Activated naive CD8-positive, alpha-beta T cell treated with anti-CD3 and anti-CD28 coated beads, Interleukin-2, amount 50 U/mL, for 24 hours (primary cell): ENCODE measurements at places on chromosomes 3 and 15.

DNA sequence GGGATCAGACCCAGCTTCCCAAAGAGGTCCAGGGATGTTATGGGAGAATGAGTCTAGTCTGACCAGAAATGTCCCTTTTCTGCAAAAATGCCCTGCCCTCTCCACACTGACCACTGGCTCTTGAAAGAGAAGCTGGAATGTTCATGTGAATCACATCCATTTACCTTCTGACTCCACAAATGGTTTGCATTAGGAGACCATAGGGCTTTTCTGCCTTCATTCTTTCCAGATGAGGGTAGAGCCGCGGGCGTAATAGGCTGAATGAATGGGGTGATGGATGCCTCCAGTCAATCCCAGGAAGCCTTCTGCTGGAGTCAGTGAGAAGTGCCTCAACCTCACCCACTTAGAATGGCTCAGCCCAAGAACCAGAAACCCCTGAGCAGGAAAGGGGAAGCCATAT lies 47.2 kb upstream of the IREB2 start:
- DNase-seq, result no peak

GRCh38 chr3:72452745-72453144 lies 395.5 kb downstream of the SHQ1 start:
- DNase-seq, result no peak

DNA sequence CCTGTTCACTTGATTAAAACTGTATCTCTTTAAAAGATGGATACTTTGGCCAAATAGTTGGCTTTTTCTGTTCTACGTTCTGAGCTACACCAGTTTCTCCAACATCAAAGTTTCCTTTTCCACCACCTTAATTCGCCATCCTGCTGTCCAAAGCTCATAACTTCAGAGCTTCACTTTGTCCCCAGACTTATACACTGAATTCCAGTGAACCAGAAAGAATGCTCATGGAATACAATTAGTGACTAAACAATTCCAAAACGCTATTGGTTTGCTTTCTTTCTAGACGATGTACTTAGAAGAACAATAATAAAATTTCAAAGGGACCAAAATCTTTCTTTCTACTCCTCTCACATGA lies 23.2 kb downstream of the GPR15 start:
- DNase-seq, result no peak

- no peak for DNase-seq
Measured at GRCh38 chr3:11641683-11642430, 1.9 kb downstream of the VGLL4 start.

DNA sequence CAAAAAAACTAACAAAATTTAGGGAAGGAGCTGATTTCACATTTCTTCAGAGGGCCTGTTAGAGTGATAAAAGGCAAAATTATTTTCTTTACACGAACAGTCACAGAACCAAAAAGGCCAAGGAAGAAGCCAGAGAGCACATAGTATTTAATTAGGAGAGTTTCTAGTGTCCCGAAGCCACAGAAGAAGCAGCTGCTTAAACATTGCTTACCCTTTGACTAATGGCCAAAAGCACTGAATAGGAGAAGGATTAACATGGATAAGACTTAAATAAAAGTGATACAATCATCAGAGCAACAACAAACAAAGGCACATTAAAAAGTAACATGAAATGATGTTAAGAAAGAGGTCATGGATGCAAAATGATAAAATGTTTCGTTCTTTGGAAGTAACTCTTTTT lies 98.6 kb downstream of the CHL1 start:
- no peak for DNase-seq

DNA sequence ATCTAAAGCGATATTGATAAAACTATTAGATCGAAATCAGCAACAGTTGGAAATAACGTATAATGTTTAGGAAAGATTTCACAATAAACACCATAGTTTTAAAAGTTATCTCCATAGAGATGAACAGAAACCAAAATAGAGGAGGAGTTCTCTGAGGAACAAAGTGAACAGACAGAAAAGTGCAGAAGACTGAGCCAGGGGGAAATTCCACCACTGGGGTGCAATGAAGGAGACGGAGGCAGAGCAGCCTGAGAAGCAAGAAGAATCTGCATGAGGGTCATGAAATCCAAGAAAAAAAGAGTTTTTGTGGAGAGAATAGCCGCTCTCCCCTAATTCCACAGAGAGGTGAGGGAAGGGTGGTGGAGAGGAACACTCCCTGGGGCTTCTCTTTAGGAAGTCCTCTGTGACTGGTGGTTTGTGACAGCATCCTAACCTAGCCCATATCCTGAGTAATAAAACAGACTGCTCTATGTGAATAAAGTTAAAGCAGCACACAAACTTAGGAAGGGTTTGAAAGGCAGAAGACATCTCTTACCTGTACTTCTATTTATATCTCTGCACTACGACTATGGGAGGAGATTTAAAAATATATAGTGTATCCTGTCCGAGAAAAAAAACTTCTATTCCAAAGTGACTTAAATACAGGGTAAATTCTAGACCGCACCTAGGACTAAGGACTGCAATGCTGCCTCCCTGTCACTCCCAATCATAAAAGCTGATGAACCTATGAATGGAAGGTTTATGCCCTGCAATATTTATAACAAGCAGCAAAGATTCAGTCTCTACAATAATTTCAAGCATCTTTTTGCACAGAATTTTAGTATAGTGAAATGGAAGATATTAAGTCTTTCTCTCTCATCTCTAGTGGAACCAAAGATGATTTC lies 22.9 kb downstream of the ATP8B4 start:
- DNase-seq, result no peak

DNA sequence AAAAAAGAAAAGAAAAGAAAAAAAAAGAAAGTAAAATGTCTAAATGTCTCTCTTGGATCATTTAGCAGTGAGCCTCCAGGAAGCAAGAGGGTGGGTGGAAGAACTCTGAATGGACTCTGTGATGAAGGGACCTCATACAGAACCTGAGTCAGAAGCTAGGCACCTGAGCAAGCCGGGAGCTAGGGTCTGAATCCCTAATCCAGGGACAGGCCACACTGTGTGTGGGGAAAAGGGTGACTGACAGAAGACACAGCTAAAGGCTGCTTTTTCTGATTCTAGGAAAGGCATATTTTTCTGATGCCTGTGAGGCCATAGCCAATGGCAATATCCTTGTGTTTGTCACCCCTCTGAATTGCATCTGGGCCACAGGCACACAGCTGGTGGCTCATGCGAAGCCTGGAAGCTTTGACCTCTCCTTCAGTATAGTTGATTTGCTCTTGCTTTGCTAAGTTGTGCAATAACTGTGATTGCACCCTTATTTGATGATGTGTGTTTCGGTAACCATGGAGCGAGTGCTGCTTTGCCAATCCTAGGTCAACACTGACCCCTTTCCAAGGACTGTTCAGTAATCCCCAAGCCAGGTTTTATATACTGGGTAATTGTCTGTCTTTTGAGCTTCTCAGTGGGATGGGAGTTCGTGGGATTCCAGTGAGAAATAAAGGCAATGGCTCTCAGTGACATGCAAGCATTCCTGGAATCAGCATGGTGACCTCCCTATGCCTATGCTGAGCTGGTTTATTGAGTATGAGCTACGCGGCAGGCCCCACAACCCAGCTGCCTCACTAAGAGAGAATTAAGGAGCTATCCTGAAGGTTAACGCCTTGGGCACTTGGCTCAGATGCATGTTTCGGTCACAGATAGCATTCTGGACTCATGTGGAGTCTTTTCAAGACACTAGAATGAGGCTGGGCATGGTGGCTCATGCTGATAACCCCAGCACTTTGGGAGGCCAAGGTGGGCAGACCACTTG lies 49.0 kb upstream of the OSBPL11 start:
- DNase-seq, result no peak

DNA sequence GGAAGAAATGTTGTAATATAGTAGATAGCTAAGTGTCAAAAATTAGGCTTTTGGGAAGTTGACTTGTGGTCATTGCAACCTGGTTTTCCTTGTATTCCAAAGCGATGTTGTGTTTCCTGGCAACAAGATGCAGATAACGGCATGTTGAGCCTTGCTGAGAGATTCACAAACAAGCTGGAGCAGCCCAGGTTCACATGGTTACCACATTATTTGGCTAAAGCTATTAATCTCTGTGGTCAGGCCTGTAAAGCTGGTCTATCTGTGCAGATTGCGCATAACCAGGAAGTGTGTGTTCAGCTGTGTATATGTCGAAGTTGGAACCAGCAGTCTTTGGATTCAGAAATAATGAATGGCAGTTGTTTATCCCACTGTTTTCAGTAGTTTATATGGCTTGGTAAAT lies 6.6 kb downstream of the TIPARP start:
- no peak for DNase-seq

DNA sequence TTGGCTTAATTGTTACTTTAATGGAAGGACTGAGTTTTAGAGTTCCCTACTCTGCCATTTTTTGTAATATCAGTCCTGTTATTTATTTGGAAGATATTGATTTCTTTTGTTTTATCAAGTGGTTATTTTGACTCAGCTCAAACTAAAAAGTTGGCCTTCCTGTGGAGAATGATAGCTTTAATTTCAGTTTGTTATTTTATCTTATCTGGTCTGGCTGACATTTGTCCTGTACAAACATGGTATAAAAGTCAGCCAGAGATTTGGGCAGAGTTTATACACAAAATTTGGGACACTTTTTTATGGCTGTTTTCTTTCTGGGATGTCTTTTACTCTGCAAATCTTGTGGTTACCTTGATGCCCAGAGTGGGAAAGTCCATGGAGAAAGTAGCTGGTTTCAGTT lies 41.4 kb upstream of the DNAJC19 start:
- no peak for DNase-seq

DNA sequence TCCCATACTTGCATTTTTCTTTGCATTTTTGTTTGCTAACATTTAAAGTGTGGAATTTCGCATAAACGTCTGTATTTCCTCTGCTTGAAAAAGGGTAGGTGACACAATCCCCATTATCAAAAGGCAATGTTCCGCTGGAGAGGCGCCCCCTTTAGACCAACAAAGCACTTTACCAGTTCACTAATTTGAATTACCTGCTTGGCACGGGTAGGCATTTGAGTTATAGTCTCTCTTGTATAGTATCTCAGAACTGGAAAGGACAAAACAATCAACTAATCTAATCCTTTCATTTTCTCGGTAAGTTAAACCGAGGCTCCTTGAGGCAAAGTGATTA lies 775 bp upstream of the CCDC39 start:
- peak; percentile 23 for DNase-seq

DNA sequence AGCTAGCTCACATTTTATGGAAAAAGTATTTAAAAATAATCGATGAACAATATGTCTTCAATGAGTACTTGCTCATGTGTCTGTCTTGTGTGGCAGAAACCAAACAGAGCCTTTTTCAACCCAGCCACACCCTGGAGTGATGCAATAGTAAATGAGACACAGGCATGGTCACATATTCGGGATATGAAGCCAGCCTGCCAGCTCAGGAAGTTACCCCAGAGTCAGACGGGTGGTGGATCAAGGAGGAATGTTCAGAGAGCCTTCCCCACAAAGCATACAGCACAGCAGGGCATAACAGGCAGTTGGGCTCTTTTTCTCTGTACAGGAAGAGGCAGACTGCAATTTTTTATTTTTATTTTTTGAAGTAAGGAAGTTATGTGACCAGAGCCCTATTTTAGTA lies 27.3 kb downstream of the LARP6 start:
- no peak for DNase-seq

DNA sequence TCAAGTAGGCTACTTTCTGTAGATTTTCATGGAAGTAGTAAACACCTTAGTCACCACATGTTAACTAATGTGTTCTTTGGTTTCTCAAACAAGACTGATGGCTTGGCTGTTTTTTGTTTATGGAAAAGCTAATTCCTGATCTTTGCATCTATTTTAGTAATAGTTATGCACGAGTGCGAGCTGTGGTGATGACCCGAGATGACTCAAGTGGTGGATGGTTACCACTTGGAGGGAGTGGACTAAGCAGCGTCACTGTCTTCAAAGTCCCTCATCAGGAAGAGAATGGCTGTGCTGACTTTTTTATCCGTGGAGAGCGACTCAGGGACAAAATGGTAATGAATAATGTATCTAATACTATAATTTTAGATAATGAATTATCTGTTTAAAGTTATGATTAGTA lies 46.6 kb downstream of the SPRED1 start:
- DNase-seq, result no peak

DNA sequence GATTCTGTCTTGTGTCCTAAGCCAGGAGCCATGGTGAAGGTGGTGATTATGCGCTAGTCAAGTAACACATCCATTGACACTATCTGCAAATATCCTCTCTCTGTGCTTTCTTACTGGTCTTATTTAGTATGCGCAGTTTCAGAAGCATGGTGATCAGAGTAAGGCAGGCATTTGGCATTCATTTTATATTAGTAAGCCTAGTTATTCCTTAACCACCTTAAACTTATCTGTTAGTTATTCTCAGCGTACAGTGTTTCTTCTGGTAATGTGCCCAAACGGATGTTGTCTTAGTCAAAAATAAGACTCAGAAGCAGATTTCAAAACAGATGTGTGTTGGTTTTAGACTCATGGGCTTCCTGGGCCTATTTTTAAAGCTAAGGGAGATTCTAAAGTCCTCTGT lies 329.2 kb downstream of the GRM7 start:
- no peak for DNase-seq

GRCh38 chr15:77036537-77037387 lies 34.1 kb downstream of the TSPAN3 start:
- no peak for DNase-seq

GRCh38 chr3:156396851-156397250 lies 158.1 kb downstream of the SSR3 start:
- no peak for DNase-seq

GRCh38 chr3:74059301-74059922 lies 434.7 kb upstream of the PDZRN3 start:
- DNase-seq, result no peak

GRCh38 chr3:168047190-168047795 lies 48.4 kb downstream of the GOLIM4 start:
- DNase-seq, result no peak

DNA sequence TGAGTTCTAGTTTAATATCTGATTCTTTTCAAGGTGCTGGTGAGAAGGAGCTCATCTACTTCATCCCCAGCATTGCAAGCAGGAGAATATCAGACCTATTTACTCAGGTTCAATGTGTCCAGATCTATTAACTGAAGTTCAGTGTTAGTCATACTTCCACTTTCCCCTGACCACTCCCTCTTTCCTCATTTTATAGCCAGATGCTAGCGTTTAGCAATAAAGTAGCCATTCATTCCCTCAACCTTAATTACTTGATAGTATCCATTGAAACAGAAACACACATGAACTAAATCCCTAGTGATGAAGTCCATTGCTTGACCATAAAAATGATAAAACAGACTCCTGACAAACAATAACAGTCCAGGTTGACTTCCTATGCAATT lies 60.0 kb downstream of the RPL22L1 start:
- DNase-seq, result no peak

- peak; percentile 32 for DNase-seq
Measured at GRCh38 chr3:27758083-27758482, 36.0 kb upstream of the EOMES start.

DNA sequence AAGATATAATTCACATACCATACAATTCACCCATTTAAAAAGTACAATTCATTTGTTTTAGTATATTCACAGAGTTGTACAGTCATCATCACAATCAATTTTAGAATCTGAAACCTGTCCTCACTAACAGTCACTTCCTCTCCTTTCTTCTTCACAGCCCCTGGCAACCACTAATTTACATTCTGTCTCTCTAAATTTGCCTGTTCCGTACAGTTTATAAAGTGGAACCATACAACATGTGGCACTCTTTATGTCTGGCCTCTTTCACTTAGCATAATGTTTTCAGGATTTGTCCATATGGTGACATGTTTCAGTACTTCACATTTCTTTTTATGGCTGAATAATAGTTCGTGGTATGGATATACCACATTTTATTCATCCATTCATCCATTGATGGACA lies 22.7 kb downstream of the ERICH6 start:
- DNase-seq, result no peak

GRCh38 chr3:141076036-141076773 lies 25.1 kb downstream of the SPSB4 start:
- no peak for DNase-seq

GRCh38 chr3:109563149-109563548 lies 225.8 kb upstream of the DPPA4 start:
- DNase-seq, result peak; percentile 39

- no peak for DNase-seq
Measured at GRCh38 chr3:42099020-42099765, 8.0 kb downstream of the TRAK1 start.
